ENCODE measurements at places on chromosomes 7 and 10.

DNA sequence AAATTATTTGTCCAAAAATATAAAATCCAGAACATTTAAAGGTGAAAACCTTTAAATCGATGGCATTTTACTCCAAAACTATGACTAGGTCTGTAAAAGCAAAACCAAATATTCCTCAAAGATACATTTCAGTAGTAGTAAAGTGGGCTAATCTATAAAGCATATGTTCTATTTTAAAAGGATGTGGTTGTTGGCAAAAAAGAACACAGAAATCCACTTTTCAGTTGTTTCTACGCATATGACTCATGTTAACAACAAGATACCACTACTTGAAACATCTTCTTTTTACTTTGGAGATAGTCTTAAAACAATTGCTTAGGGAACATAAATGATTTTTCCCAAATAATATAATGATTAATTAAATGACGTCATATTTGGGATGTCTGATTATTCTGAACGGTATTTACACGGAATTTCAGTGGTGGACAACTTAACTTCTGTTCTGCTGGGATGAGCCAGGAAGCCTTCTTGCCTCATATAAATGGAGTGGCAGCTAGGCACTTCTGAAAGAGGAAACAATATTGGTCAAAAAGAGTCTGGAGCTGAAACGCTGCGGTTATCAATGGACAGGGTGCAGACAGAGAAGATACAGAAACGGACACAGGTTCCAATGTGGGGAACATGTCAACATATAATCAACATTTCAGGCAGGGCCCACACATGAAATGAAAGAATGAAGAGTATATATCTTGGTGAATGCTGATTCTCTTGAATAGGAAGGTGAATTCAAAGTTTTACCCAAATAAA is 78.5 kb downstream of the ETV1 start:
- no peak for DNase-seq

GRCh38 chr7:99514050-99514449 is 9.6 kb downstream of the ZKSCAN5 start:
- DNase-seq = peak; percentile 68

DNA sequence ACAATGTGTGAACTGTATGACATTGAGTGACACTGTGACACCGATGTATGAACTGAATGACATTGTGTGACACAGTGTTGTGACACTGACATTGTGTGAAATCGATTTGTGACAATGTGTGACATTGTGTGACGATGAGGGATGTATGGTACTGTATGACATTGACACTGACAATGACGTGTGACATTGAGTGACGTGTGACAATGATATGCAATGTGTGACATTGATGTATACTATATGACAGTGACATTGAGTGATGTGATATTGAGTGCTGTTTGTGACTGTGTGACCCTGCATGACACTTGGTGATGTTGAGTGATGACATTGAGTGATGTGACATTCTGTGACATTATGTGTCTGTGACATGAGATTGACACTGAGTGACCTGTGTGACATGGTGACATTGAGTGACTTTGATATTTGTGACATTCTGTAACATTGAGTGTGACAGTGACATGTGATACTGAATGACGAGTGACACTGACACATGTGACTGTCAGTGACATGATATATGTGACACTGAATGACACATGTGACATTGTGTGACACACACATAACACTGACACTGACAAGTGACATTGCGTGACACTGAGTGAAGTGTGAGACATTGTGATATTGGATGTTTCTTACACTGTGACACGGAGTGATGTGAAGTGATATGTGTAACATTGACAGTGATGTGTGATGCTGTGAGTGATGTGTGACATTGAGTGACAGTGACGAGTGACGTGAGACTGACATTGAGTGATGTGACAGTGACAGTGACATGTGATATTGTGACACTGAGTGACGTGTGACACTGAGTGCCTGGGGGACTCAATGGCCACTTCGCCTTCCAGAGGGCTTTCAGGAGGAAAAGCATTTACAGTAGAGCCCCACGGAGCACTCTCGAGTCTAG is 167.5 kb downstream of the PRKAG2 start:
- peak; percentile 25 for DNase-seq

DNA sequence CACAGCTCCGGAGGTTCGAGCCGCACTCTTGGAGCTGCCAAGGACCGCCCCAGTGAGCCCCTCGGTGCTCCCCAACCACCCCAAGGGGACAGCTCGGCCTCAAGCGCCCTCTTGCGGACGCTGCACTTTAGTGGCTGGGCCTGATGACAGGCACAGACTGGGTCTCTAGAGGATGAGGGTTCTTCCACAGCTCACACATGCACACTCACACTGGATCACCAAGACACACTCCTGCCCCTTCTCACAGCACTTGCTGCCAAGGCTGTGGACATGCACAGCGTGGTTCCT is 2.1 kb downstream of the RET start:
- DNase-seq = no peak

- DNase-seq = peak; percentile 95
Measured at GRCh38 chr10:31947144-31947926, 18.7 kb upstream of the ARHGAP12 start.

- DNase-seq = no peak
Measured at GRCh38 chr10:95309958-95310357, 19.2 kb upstream of the PDLIM1 start.

DNA sequence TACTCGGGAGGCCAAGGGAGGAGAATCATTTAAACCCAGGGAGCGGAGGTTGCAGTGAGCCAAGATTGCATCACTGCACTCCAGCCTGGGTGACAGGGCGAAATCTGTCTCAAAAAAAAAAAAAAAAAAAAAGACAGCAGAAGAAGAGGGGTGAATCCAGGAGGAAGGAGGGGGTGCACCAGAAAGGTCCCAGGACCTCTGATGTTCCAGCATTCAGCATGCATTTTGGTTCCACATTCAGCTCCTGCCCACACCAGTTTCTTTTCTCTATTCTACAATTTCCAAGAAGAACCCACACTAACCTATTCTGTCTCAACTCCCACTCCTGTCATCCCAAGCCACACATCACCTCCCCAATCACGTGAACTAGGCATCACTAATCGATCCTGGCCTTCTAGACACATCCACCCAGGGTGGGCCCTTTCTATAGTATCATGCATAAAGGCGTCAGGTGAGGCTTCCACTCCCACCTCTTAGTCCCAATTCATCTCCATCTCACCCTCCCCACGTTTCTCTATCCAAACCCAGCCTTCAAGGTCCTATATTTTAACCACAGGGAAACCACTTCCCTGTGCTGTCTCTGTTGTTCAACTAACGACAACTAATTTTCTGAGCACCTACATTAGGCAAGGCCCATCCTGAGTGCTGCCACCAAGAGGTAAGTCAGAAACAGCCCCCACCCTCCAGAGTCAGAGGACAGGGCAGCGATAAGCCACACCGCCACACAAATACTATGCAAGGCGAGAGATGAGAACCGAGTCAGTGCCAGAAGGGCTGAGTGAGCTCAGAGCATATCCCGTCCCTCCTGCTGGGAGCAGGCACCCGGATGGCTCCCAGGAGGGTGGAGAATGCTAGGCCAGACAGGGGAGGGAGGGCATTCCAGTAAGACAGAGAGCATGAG is 2.2 kb downstream of the ANXA11 start:
- DNase-seq = peak; percentile 85

DNA sequence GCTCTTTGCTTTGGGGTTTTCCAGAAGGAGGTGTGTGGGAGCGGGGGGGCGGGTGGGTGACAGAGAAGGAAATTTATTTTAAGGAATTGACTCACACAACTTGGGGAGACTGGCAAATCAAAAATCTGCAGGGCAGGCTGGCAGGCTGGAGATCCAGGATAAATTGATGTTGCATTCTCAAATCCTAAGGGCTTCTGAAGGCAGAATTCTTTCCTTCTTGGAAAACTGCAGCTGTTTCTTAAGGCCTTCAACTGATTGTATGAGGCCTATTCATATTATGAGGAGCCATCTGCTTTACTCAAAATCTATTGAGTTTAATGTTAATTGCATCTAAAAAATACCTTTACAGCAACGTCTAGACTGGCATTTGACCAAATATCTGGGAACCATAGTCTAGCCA is 1528.8 kb upstream of the LRRTM3 start:
- no peak for DNase-seq

- no peak for DNase-seq
Measured at GRCh38 chr7:138684340-138684739, 16.8 kb downstream of the SVOPL start.

GRCh38 chr10:5285186-5285585 is 79.6 kb upstream of the UCN3 start:
- DNase-seq = no peak

GRCh38 chr10:91167406-91167805 is 53.1 kb upstream of the PCGF5 start:
- DNase-seq = no peak

DNA sequence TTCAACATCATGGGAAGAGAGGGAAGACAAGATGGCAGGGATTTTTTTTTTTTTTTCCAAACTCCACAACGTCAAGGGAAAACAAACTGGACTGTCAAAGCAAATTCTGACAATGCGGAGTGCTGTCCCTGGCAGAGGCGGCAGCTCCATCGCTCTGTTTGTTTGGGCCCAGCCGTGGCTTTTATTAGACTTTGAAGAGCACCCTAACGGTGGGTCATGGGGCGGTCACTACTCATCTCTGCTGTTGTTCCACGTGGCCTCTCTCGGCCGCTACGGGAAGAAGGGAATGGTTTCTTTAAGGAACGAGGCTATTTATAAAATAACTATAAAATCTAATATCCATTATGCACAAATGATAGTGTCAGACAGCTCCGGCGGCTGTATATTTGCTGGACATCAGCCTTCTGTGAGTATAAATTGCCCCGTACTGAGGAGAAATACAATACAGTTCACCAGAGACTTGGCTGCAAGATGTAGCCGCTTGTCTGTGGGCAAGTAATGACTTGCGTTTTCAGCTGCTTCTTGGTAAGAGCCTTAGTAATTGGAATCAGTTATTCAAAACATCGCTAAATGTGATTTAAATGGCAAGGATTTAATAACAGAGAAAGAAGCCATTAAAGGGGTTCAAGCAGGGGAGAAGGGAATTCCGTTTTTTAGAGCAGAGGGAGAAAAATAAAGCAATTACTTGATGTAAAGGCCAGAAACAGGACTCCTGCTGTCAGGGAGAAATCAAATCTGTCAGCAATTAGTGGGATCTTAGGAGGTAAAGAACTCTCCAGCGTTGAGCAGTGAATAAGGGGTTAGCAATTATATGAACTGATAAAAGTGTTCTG is 61.7 kb upstream of the RAB11FIP2 start:
- no peak for DNase-seq

DNA sequence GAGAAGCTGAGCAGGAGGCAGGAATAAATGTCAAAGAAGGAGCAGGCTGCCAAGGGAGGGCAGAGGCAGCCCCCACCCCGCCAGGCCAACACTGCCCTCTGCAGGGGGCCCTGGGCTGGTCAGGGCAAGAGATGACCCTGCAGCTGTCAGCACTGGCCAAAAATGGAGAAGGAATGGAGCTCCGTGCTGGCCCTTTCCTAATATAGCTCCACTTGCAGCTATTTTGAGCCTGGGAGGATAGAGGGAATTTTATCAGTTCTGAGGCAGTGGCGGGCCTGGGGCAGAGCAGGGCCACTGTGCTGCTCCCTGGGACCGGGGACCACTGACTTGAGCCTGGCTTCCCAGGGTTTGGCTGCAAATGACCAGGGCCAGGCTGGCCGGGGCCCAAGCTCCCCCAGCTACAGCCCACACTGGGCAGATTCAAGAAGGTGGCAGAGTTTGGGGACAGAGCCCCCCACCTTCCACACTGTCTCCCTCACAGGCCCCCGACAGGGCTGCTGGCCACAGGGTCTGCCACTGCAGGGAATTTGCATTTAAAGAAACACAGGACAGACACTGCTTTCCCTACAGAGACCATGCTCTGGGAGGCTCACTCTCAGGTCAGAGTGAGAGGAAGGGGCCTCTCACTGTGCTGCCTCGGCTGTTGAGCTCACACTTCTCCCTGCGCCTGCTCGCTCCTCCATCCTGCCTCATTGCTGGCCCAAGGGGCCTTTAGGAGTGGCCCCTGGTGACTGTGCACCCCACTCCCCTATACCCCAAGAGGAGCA is 16.2 kb downstream of the LDB3 start:
- peak; percentile 35 for DNase-seq

DNA sequence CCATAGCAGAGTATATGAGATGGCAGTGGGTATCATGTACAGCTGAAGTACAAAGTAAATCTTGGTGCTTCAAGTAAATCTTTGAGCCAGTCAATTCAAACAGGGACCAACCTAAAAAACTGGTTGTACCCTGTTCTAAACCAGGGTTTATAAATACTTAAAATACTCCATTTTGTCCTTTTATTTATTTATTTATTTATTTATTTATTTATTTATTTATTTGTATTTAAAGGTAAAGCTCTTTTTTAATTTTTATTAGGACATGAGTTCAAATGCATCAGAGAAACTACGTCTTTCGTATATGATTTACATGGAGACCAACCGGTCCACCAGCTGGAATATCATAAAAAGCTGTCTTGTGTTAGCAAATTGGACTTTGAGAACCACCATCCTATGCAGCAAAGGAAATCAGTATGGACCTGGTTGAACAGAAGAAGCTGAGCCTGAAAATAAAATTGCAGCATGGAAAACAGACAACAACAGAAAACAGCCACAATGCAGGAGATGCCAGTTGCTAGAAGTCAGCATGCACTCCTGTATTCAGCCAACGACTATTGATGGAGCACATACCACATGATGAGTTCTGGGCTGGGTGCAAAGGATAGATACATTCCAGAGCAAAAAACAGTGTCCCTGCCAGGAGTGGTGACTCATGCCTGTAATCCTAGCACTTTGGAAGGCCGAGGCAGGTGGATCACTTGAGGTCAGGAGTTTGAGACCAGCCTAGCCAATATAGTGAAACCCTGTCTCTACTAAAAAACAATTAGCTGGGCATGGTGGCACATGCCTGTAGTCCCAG is 60.0 kb downstream of the PLXNA4 start:
- peak; percentile 10 for DNase-seq

GRCh38 chr7:115078386-115078785 is 156.5 kb downstream of the MDFIC start:
- DNase-seq = no peak

DNA sequence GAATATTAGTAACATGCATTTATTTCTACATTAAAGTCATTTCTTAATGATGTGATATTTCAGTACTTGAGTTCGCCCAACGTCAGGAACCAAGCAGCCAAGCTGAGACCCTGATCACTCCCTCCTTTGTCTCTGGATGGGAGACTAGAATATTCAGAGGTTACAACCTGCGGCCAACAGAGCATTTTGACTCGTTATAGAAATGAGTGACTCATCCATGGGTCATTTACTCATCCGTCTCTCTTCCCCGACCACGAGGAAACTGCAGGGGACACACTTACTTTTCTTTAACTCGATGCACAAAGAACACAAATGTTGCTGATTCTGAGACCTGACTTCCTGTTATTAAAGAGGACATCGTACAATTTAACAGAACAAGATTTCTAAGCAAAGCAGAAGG is 343.3 kb downstream of the FRMD4A start:
- peak; percentile 91 for DNase-seq

GRCh38 chr10:103013416-103013815 is 95.3 kb downstream of the CNNM2 start:
- DNase-seq = no peak

GRCh38 chr7:133015888-133016287 is 66.0 kb downstream of the CHCHD3 start:
- no peak for DNase-seq
